ENCODE measurements at places on chromosomes 12 and 14.

GRCh38 chr12:42360747-42361403, 34.9 kb downstream of the PPHLN1 start:
- no peaks in the 10 kb centered on the region for H3K36me3 ChIP-seq
- H3K4me3 ChIP-seq = no peak overlapping the region
- no peak overlapping the region for H3K27ac ChIP-seq
- H3K4me1 ChIP-seq = peaks cover 16% of the 10 kb centered on the region
- no peak for DNase-seq
- no peaks in the 10 kb centered on the region for H3K27me3 ChIP-seq

DNA sequence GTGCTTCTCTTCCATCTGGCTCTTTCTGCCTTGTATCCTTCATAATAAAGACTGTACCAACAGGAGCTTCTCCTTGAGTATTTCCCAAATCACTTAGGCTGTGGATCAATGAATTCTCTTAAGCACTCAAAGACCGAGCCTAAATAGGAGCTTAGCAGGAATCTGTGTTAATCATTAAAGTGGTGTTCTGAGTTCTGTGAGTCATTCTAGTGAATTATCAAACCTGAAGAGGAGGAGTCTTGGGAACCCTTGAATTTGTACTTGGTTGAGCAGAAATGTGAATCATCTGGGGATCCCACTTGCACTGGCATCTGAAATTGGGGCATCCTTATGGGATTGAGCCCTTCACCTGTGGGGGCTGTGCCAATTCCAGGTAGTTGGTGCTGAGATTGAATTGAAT, 946.2 kb downstream of the BCL11B start:
- no peaks in the 10 kb centered on the region for H3K4me1 ChIP-seq
- H3K4me3 ChIP-seq = no peak overlapping the region
- no peaks in the 10 kb centered on the region for H3K36me3 ChIP-seq
- no peaks in the 10 kb centered on the region for H3K27me3 ChIP-seq
- no peak overlapping the region for H3K27ac ChIP-seq

DNA sequence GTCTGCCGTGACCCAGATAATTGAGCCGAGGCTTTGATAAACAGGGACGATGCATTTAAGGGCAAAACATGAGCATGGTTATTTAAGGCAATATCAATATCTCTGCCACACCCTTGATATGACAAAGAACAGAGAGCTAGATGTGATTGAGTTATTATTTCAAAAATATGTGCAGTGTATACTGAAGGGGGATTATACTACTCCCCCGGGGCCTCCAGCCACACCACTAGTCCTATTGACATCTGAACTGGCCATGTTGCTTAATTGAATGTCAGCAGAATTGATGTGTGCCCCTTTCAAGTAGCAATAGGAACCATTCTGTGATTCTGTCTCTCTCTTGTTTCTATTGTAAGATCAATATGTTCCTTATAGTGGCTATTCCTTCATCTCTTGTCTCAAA, 794.8 kb upstream of the SEL1L start:
- H3K27ac ChIP-seq = no peak overlapping the region
- DNase-seq = no peak
- no peaks in the 10 kb centered on the region for H3K36me3 ChIP-seq
- no peaks in the 10 kb centered on the region for H3K4me1 ChIP-seq
- H3K27me3 ChIP-seq = no peaks in the 10 kb centered on the region

- peaks cover 8% of the 10 kb centered on the region for H3K4me1 ChIP-seq
- H3K27ac ChIP-seq = no peak overlapping the region
- H3K36me3 ChIP-seq = no peaks in the 10 kb centered on the region
Measured at GRCh38 chr14:37114002-37114401, 58.4 kb downstream of the SLC25A21 start.

GRCh38 chr12:39620659-39621658, 1.4 kb upstream of the ABCD2 start:
- no peak for DNase-seq
- no peak overlapping the region for H3K27ac ChIP-seq
- H3K4me1 ChIP-seq = no peaks in the 10 kb centered on the region
- H3K27me3 ChIP-seq = no peaks in the 10 kb centered on the region
- peak overlapping the region; percentile 56 for H3K4me3 ChIP-seq

GRCh38 chr14:41051801-41052200, 554.9 kb upstream of the LRFN5 start:
- DNase-seq = peak; percentile 63
- H3K27me3 ChIP-seq = no peaks in the 10 kb centered on the region
